ENCODE measurements at places on chromosomes 2 and 18. TPM values are rescaled to one million over a fixed set of nuclear protein-coding genes. Genes with fewer than 3 reads are reported as not detected.
A peak's percentile ranks its signal among the peaks of the same experiment; 100 is the strongest.

SERPINB2 gene
- total RNA-seq, result not detected

DNA sequence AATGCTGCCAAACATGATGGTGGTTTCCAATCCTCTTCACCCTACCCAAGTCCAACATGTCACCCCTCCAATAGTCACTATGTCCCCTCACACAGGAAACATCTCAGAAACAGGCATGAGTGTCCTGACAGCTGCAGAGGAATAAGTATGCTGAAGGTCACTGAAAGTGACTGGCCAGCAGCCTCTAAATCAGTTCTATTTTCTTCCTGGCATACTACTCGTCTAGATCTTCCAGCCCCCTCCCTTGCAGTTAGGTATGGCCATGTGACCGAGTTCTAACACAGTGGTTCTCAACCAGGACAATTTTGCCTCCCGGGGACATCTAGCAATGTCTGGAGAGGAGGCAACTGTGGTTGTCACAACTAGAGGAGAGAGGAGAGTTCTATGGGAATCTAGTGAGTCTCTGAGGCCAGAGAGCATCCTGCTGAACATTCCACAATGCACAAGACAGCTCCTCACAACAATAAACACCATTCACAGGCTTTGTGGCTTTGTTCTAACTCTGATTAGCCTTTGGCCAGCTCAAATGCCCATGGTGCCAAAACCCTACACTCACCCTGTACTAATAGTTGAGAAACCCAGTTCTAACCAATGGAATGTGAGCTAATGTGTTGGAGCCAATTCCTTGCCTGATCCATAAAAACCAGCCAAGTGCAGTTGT is 12.6 kb upstream of the ID2 start:
- no peak for DNase-seq
- H3K36me3 ChIP-seq, result peaks cover 2% of the 10 kb centered on the region
- peaks cover 23% of the 10 kb centered on the region for H3K27me3 ChIP-seq

- no peak overlapping the region for H3K4me3 ChIP-seq
- peaks cover 15% of the 10 kb centered on the region for H3K36me3 ChIP-seq
- H3K4me1 ChIP-seq, result peaks cover 3% of the 10 kb centered on the region
- no peak for DNase-seq
- no peaks in the 10 kb centered on the region for H3K27me3 ChIP-seq
These were observed 99.6 kb downstream of the SGPP2 start for GRCh38 chr2:222523783-222524544.

GRCh38 chr2:46981662-46982350 is 66.2 kb upstream of the MCFD2 start:
- DNase-seq, result no peak
- H3K27me3 ChIP-seq, result no peaks in the 10 kb centered on the region
- peaks cover 84% of the 10 kb centered on the region for H3K4me1 ChIP-seq
- H3K4me3 ChIP-seq, result peak overlapping the region; percentile 19
- H3K27ac ChIP-seq, result peak overlapping the region; percentile 90

All from activated CD4-positive, alpha-beta T cell treated with anti-CD3 and anti-CD28 coated beads, Interleukin-2, amount 10 ng/mL, durations not matched to agents 24 days and 14 days (primary cell).